ENCODE measurements at places on chromosomes 7 and 10.

- no peak for DNase-seq
Measured at GRCh38 chr7:33710608-33711007, 194.7 kb upstream of the BMPER start.

- DNase-seq, result no peak
Measured at GRCh38 chr7:141295367-141295895, 221.6 kb downstream of the TMEM178B start.

- no peak for DNase-seq
Measured at GRCh38 chr10:120788771-120789170, 62.4 kb upstream of the WDR11 start.

GRCh38 chr10:6347391-6347951 is 144.7 kb downstream of the PFKFB3 start:
- no peak for DNase-seq

DNA sequence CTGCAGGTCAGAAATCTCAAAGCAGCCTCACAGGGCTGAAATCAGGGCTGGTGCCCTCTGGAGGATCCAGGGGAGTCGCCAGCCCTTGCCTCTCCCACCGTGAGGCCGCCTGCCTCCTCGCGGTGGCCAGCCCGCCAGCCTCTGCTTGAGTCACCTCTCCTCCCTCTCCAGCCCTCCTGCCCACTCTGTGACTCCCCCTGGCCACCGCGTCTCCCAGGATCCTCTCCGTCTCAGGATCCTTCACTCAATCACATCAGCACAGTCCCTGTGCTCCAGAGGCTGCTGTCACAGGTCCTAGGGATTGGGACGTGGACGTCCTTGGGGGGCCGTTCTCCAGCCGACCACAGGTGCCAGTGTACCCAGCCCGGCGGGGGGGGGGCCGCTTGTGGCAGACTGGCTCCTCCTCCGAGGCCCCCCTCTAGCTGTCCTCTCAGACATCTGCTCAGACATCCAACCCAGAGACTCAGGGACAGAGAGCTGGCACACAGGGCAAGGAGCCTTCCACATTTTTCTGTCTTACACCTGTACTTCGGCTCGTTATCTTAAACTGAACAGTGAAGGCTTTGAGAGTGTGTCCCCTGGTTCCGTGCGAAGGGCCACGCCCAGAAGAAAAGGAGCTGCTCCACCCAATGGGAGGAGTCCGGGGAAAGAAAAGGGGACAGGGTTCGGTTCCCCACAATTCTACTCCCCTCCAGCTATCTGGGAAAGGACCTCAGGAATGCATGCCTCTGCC is 9.4 kb upstream of the PPP2R2D start:
- DNase-seq, result no peak

DNA sequence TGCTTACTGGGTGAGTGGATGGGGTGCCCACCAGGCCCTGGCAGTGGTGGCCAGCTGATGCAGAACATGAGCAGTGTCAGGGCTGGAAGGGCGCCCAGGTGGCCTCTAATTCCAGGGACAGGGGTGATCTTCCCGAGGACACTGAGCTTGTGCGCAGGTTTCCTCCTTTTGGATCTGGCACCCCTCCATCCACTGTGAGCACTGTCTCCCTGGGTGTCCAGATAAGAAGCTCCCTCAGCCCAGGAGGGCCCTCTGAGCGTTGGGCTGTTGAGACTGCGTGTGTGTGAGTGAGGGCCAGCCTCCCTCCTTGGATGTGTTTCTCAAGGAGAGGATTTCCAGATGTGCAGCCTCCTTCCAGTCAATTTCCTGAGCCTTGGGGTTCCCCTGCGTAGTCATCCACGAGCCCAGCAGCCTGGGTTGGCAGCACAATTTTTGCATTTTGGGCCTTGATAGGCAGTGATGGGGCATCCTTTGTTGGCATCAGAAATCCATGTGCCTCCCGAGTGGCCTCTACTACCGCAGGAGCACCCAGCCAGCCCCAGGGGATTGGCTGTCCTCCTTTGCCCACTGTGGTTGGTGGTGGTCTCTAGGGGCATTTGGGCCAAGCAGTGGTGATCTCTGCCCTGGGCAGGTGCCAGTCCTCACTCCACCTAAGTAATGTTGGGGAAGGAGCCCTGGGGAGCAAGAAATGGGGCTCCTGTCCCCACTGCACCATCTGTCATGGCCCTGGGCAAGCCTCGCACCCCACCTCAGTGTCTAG is 20.9 kb upstream of the BTBD16 start:
- no peak for DNase-seq

- DNase-seq, result no peak
Measured at GRCh38 chr10:37777056-37777455, 80.4 kb downstream of the ZNF248 start.

- no peak for DNase-seq
Measured at GRCh38 chr7:90726120-90726519, 130.0 kb downstream of the CDK14 start.

GRCh38 chr7:157431951-157432540 is 95.2 kb downstream of the DNAJB6 start:
- peak; percentile 38 for DNase-seq

- DNase-seq, result no peak
Measured at GRCh38 chr10:16996530-16996964, 133.1 kb downstream of the CUBN start.

GRCh38 chr10:85535926-85536325 is 830.7 kb downstream of the GRID1 start:
- DNase-seq, result no peak

DNA sequence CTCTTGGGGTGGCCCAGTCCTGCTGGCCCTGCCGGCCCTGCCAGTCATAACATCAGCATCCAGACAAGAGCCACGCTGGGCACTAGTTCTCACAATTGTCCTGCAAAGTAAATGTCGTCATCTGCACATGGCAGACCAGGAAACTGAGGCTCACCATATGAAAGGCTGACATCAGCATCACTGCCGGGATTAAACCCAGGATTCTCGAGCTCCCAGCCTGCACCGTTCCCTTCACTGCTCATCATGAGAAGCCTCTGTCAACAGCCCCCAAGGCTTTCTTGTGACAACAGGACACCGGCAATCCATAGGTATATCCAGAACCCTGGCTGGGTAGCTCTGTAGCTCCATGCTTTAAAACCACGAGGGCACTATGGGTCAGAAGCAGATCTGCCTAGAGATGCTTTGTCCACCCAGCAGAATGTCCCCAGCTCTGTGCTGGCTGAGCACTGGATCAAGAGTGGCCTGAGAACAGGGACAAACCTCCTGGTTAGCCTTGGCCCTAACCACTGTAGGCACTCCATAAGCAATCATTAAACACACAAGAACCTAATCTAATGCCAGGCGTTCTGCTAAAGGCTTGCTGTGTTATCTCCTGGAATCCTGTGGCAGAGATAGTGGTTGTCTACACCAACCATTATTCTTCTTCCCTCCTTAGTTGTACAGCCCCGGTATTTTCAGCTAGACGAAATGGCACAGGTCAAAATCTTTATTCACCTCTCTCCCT is 41.2 kb upstream of the C10orf71 start:
- DNase-seq, result no peak

GRCh38 chr7:73831834-73832651 is 1.2 kb downstream of the CLDN4 start:
- peak; percentile 92 for DNase-seq

- no peak for DNase-seq
Measured at GRCh38 chr10:25017661-25018060, 1.2 kb downstream of the THNSL1 start.

- DNase-seq, result no peak
Measured at GRCh38 chr10:124321433-124322089, 97.2 kb downstream of the OAT start.

DNA sequence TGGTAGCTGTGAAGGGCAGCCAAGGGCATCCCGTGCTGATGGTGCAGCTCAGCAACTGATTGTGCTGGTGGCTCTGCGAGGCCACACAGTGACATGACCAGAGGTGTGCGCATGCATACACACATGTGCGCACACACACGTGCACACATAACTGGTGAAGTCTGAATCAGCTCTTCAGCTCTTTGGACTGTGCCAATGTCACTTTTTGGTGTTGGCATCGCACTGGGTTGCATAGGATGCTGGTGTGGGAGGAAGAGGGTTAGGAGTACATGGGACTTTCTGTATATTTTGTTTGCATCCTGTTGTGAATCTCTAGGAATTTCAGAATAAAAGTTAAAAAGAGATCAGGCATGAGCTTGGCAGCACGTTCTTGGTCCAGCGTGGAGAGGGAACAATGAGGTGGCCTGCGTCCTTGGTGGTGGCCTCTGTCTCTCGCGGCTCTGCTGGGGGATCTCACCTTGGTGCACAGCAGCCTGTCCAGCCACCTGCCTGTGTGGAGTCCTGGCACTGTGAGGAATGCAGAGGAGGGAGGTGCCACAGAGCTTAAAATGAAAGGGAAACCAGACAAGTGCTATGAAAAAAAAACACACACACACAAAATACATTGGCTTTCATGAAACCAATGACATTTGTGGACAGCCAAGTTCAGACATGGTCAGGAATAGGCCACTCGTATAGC is 124.0 kb downstream of the TRRAP start:
- DNase-seq, result no peak

- no peak for DNase-seq
Measured at GRCh38 chr7:129263168-129263567, 38.3 kb downstream of the AHCYL2 start.

DNA sequence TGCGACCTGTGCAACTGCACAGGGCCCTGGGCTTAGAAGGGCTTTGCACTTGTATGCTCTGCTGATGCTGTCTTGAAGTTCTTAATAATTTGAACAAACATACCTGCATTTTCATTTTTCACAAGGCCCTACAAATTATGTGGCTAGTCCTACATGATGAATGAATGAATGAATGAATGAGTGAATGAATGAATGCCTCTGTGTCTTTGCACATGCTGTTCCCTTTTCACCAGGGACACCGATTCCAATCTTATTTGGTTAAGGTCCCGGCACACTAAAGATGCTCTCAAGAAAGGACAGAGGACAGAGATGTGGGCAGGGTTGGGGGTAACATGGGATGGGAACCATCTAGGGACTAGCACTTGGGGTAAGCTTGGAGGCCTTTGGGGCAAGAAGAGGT is 39.4 kb upstream of the CHST3 start:
- DNase-seq, result no peak

DNA sequence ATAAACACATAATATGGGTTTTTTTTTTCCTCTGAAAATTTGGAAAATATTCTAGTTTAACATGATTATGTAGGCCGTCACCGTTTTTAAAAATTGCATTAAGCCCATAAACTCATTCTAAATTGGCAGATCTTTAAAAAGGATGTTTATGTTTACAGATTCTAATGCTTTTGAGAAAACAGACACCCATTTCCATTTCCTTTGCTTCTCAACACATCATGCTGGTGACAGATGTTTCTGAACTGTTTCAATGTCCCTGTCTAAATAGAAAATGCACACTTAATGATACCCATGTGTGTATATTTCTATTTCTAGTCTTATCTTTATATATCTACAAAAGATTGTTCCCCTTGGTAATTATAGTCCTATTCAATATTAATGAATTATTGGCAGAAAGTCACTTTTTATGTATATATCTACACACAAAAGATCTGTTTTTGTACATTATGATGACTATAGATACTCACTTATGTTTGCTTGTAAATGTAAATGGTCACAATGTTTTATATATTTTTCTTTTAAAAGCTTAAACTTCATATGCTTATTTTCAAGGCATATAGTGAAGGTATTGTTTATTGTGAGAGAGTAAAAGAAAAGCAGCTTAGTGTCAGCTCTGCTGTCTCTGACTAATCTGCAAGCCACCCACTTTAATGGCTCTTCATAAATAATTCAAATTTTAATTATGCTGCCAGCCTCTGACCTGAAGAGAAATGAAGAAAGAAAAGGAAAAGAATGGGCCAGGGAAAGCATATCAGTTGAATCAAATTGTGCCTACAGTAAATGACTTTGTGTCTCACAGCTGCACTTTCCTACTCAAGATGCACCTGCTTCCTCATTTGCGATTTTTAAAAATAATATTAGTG is 179.4 kb downstream of the CACNA2D1 start:
- DNase-seq, result no peak

GRCh38 chr10:359762-360161 is 224.5 kb downstream of the ZMYND11 start:
- DNase-seq, result no peak

DNA sequence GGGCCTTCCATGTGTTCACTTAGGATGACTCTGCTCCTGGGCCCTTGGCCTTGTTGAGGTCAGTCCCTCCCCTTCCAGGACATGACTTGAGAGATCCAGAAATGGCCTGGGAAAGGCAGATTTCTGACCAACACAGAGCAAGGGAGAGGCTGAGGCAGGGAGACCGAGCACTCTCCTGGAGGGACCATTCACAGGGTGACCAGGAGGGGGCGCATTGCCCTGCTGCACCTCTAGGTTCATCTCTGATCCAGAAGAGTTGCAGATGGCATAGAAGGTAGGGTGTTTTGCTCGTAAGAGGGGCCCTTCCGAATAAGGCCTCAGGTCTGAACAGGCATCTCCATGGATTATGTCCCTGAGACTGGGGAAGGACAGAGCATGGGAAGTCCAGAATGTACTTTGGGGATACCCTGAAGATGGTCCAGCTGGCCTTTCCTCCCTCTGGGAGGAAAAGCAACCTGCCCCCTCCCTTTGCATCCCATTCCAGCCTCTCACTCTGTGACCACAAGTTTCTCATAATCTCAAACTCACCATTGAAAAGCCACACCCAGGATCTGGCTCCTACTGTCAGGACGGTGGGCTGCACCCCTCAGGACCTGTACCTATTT is 6.6 kb downstream of the DMBT1 start:
- DNase-seq, result no peak

- DNase-seq, result peak; percentile 60
Measured at GRCh38 chr10:87093632-87094372, 841 bp downstream of the GLUD1 start.

GRCh38 chr10:34537629-34538231 is 277.4 kb downstream of the PARD3 start:
- DNase-seq, result no peak

DNA sequence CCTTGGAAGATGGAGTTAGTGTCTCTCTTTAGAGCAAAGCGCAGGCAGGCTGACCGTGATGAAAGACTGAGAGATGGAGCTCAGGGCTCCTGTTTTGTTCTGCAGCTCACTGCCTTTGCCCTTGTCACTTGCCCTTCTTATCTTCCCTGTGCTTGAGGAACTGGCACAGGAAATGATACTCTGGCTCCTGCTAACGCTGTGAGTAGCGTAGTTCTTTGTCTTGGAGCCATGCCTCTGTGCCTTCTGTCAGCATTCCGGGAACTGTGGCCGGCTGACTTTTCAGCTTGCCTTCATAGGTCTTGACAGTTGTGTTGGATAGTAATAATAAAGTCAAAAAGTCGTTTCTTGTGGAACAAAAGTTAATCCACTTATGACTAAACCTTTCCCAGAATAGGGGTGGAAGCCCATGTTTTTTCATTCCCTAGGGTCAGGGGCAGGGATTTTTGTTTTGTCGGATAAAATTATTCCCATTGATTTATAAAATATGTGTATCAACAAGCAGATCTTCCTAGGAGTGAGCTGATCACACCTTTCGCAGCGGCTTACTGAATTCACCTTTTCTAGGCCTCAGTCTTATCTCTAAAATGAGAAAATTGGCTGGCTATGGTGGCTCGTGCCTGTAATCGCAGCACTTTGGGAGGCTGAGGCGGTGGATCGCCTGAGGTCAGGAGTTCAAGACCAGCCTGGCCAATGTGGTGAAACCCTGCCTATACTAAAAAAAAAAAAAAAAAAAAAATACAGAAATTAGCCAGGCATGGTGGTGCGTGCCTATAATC is 16.6 kb upstream of the TMEM236 start:
- DNase-seq, result no peak

Measured in RWPE2 (cell line).